ENCODE measurements at places on chromosomes 13 and 19.

DNA sequence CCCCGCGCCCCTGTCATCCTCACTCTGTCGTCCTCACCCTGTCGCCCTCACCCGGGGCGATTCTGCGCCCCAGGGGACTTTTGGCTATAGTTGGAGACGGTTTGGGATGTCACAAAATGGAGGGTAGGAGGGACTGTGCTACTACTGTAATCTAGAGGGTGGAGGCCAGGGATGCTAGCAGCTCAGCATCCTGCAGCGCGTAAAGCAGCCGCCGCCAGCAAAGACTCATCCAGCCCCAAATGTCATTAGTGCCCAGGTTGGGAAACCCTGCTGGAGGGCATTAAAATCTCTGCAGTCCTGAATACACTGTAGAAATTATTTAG, 362 bp downstream of the ZNF557 start:
- no peaks in the 10 kb centered on the region for H3K27me3 ChIP-seq
- H3K27ac ChIP-seq, result peak overlapping the region; percentile 85
- peaks cover 40% of the 10 kb centered on the region for H3K36me3 ChIP-seq
- H3K4me1 ChIP-seq, result peaks cover 11% of the 10 kb centered on the region
- peak overlapping the region; percentile 96 for H3K4me3 ChIP-seq

DNA sequence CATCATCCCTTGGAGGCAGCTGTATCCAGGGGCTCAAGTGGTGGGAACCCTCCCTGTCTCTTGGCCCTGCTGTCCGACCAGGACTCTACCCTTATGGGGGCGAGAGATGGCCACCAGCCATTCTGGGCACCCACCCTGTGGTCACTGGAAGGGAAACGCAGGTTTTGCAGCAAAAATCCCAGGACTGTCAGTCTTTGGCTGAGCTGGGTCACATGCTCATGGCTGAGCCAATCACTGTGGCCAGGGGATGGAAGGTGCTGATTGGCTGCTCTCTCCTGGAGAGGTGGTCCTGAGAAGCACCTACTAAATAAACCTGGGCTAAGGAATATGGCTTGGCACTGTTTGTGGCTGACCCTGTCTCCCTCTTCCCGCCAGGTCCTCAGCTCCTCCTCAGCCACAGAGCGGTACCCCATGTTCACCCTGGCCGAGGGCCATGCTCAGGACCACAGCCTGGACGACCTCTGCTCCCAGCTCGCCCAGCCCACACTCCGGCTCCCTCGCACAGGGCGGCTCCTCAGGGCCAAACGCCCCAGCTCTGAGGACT, 8.9 kb downstream of the ATG4D start:
- H3K4me3 ChIP-seq, result no peak overlapping the region
- peaks cover 100% of the 10 kb centered on the region for H3K36me3 ChIP-seq
- H3K27ac ChIP-seq, result no peak overlapping the region
- no peak for DNase-seq

GRCh38 chr13:43878892-43879754, at the start of gene CCDC122:
Gene CCDC122 (minus strand): TSS chr13:43879740. CDS start chr13:43869376, 10,364 bp downstream.
- peak within 1 kb of the TSS; percentile 77 for H3K4me3 ChIP-seq
- no peaks in the 10 kb centered on the region for H3K36me3 ChIP-seq
- H3K27me3 ChIP-seq, result no peaks in the 10 kb centered on the region
- H3K27ac ChIP-seq, result peak within 1 kb of the TSS; percentile 99

DNA sequence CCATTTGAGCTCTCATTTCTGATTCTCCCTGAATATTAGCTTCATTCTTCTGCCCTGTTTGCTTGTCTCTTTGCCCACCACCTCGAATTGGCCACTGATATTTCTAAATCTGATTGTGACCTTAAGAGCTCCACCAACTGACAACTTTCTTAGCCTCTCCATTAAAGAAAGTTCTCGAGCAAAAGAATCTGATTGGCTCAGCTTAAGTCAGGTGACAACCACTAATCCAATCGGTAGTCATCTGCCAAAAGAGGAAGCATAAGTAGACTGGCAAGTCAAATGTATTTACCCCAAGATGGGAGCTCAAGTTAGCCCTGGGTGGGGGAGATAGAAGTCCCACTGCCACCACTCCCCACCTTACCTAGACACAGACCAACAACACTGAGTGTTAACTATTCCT, 41.5 kb downstream of the NOTCH3 start:
- no peak overlapping the region for H3K4me3 ChIP-seq
- peaks cover 4% of the 10 kb centered on the region for H3K27me3 ChIP-seq
- no peak overlapping the region for H3K27ac ChIP-seq
- H3K4me1 ChIP-seq, result no peaks in the 10 kb centered on the region
- DNase-seq, result no peak

DNA sequence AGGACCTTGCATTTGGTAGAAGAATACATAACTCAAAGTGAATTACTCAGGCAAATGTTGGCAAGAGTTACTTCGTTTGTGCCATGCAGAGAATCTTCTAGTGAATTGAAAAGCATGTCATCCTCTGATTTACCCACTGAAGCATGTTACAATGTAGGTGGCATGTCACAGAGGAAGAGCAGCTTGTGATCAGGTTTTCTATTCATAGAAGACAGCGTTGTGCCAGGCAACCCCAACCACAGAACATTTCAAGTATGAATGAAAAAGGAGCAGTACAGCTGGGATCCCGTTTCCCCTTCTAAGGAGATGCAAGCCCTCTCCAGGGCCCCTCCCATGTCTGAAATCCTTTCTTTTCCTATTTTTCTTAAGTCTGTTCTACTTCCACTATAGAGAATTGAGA, 6.0 kb upstream of the KATNAL1 start:
- H3K4me3 ChIP-seq, result no peak overlapping the region
- no peaks in the 10 kb centered on the region for H3K36me3 ChIP-seq
- H3K27me3 ChIP-seq, result no peaks in the 10 kb centered on the region
- H3K4me1 ChIP-seq, result peaks cover 59% of the 10 kb centered on the region

DNA sequence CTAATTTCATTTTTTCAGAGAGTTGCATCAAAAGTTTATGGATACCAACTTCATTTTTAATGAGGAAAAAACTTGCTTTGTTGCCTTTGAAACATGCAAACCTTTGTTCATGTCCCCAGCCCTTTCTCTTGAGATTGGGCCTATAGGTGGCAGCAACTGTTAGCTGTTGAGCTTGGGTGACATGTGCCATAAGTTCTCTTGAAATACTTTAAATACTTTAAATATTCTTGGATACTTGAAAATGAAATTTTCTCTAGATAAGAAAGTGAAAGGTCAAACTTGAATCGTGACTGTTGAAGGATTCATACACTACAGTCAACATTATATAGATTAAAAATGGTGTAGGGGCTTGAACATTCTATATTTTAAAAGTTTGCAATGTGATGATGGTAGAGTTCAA, 294.9 kb downstream of the NDFIP2 start:
- H3K4me3 ChIP-seq, result no peak overlapping the region
- H3K36me3 ChIP-seq, result no peaks in the 10 kb centered on the region
- DNase-seq, result no peak
- no peaks in the 10 kb centered on the region for H3K4me1 ChIP-seq
- no peak overlapping the region for H3K27ac ChIP-seq

GRCh38 chr19:2453431-2454025, 3.2 kb downstream of the LMNB2 start:
- no peak overlapping the region for H3K4me3 ChIP-seq
- H3K27me3 ChIP-seq, result no peaks in the 10 kb centered on the region
- H3K4me1 ChIP-seq, result peaks cover 14% of the 10 kb centered on the region
- DNase-seq, result no peak

DNA sequence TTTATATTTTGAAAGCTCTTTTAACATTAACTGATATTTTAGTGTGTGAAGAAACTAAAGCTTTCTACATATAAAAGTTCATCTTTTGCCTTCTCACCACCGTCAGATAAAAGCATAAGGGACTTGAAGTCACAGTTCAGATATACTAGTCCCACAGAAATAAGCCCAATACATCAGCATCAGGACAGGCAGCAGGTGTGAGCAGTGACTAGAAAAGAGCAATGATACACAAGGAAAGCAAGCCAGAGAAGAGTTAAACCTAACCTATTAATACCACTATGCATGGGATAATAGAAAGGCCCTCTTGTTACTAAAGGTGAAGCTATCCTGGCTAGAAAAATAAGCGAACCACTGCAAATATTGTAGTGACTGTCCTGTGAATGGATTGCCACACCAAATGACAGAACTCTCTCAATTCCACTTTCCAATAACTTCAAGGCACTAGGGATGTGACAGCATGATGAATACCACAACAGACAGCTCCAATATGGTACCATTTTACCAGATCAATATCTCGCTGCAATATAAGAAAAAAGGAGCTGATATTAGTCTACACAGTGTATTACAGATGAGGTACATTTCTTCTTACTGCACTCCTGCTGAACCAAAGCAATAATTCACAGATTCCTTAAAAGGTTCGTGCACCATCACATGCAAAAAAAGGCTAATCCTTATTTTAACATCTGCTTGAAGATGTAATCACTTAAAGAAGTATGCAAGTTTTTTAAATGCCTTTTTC, 114.1 kb downstream of the DACH1 start:
- H3K36me3 ChIP-seq, result no peaks in the 10 kb centered on the region
- no peaks in the 10 kb centered on the region for H3K27me3 ChIP-seq
- no peak overlapping the region for H3K4me3 ChIP-seq
- DNase-seq, result no peak
- no peak overlapping the region for H3K27ac ChIP-seq
- no peaks in the 10 kb centered on the region for H3K4me1 ChIP-seq

- peaks cover 79% of the 10 kb centered on the region for H3K36me3 ChIP-seq
- H3K27ac ChIP-seq, result peak overlapping the region; percentile 79
- no peaks in the 10 kb centered on the region for H3K27me3 ChIP-seq
- no peak for DNase-seq
- H3K4me3 ChIP-seq, result no peak overlapping the region
Observed at GRCh38 chr13:110448677-110449076, 112.8 kb downstream of the RAB20 start.

DNA sequence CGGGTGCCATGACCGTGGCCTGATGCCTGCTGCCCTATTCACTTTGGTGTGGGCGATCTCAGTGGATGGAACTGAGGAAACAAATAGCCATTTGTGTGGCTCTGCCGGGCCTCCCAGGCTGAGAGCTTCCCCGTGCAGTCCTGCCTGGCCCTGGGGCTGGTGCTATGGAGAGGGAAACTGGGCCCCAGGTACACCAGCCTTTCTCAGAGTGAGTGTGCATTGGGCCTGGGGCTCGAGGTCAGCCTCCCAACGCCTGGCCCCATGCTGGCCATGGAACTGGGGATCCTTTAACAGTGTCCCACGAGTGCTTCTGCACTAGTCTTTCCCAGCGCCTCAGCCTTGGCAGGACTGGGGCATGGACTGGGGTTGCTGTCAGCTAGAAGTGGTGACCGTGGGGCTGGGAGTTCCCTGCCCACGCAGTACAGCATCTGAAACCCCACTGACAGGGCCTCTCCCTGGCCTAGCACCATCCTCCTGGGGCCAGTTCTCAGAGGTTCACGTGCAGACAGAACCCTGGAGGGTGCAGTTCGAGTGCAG, 10.5 kb downstream of the PLEKHF1 start:
- H3K4me3 ChIP-seq, result no peak overlapping the region
- peaks cover 99% of the 10 kb centered on the region for H3K4me1 ChIP-seq
- H3K27ac ChIP-seq, result no peak overlapping the region
- H3K36me3 ChIP-seq, result peaks cover 41% of the 10 kb centered on the region
- DNase-seq, result no peak

DNA sequence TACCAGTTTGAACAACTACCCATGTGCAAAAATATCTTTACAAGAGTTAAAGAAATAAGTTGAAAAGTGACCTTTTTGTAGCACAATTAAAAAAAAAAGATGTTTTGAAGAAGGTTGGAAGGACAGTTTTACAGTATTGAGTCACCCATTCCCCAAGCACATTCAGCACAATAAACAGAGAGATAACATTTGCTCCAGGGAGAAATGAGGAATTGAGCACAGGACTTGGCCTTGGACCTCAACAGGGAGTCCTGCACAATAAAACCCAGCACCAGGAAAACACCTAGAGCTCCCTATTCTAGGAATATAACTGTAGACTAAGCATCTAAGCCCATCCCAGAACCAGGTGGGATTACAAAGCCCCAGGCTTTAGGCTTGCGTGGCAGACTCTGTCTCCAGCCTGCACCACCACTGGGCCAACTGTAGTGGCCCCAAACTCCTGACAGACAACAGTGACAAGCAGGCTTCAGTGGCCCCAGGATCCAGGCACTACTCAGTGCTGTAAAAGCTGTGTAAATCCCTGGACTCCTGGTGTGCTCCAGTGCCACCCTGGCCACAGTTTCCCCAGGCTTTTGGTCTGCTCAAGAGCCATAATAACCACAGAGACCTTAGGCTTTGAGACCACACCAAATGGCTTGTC, 857.2 kb downstream of the SLITRK1 start:
- no peaks in the 10 kb centered on the region for H3K4me1 ChIP-seq
- no peaks in the 10 kb centered on the region for H3K36me3 ChIP-seq
- H3K27me3 ChIP-seq, result no peaks in the 10 kb centered on the region
- no peak for DNase-seq
- H3K27ac ChIP-seq, result no peak overlapping the region
- H3K4me3 ChIP-seq, result no peak overlapping the region

GRCh38 chr13:28340272-28340793, 154.6 kb downstream of the FLT1 start:
- H3K4me3 ChIP-seq, result no peak overlapping the region
- H3K27me3 ChIP-seq, result no peaks in the 10 kb centered on the region
- no peak for DNase-seq
- no peaks in the 10 kb centered on the region for H3K36me3 ChIP-seq

DNA sequence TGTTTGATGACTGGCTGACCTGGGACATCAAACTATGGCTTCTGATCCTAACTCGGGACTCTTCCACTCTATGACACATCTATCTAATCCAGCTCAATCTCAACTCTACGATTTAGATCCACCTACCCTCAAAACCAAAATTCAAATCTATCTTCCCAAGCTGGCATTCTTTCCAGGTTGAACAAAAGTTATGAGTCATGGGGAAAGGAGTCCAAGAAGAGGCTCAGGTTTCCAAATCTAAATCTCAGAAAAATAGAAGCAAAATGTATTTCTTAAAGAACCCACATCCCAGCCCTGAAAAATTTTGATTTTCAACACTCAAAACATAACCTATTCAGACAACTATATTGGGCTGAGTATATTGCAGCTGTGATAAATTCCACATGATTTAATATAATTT, 143.9 kb upstream of the IPO5 start:
- H3K27me3 ChIP-seq, result no peaks in the 10 kb centered on the region
- no peaks in the 10 kb centered on the region for H3K4me1 ChIP-seq
- no peak for DNase-seq
- no peak overlapping the region for H3K4me3 ChIP-seq
- H3K36me3 ChIP-seq, result no peaks in the 10 kb centered on the region

Data from esophagus muscularis mucosa (tissue), 4 donors.